Fibroblast of skin of abdomen (primary cell): ENCODE measurements at places on chromosomes 4 and X.

- DNase-seq, result no peak
Measured at GRCh38 chr4:19880206-19880605, 371.5 kb upstream of the SLIT2 start.

DNA sequence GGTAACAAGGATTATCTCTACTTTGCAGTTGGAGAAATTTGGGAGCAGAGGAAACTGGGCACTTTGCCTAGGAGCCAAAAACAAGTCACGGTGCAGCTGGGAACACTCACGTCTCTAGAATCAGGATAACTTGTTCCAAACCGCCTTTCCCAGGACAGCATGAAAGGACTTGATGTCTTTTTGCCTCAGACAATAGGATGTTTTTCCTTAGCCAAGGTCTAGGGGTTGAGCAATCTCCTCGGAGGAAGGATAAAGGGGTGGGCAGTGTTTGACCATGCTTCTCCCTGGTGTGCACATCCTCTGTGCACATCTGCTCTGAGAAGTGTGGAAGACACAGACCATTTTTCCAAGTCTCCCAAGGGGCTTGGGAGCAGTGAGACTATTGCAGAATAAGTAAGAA is 1.7 kb upstream of the SPARCL1 start:
- peak; percentile 38 for DNase-seq

DNA sequence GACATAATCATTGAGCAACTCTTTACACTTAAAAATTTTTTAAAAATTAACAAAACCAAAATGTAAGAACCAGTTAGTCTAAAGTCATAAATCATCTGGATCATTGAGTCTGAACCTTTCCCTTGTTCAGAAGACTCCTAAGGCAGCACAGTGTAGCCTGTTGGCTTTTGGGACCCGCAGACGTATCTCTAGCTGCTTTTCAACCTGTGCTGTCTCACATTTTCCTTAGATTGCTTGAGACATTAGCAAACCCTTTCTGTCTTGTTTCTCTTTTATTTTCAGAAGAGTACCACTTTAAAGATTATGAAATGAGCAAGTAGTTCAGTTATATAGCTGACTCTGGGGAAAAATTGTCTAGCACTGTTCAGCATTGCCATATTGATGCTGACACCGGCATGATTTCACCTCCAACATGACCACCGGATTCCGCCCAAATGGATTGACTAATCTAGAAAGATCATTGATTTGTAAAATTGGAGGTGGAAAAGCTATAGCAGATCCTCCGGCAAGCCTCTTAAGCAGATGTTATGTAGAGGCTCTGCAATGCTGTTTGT is 8.9 kb downstream of the TCEANC start:
- no peak for DNase-seq

- DNase-seq, result no peak
Measured at GRCh38 chrX:141641138-141641537, 51.6 kb downstream of the SPANXA2 start.

- peak; percentile 4 for DNase-seq
Measured at GRCh38 chr4:167233685-167234315, 494 bp downstream of the SPOCK3 start.

DNA sequence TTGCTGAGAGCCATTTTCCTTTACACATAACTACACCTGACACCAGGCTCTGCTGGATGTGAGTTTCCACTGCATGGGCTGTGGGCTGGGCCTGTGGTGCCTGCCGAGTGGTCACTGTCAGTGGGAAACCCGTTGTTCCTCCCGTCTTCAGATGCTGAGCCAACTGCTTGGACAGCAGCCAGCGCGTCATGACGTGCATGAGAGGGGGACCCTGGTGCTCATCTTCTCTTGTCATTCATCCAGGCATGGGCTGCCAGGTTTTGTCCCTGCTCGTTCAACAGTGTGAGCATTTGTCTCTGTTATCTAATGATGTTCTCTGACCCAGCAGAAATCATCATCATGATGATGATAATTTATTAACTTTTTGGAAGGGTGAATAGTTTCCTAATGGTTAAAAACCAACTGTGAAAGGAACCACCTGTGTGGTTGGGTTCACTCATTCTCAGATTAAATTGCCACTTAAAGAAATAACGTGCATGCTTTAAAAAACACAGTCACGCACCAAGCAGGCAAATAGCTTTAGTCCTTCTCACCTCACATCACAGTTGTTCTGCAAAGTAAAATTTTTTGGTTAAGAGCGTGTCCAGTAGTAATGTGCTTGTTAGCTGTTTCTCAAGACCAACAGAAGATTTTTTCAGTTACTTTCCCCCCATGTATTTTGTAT is 19.9 kb upstream of the CLDN34 start:
- no peak for DNase-seq

DNA sequence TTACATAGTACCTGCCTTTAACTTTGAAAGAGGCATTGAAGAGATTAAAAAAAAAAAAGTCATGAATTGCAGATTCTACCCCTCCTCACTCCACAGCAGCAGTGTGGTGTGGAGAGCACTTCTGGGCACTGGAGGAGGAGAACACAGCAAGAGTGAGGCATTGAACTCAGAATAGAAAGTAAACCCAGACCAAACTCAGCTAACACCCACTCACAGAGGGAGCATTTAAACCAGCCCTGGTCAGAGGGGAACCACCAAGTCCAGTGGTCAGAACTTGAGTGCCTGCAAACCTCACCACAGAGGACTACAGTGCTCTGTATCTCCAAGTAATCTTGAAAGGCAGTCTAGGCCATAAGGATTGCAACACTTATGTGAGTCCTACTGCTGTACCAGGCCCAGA is 15.6 kb upstream of the UGT2A1 start:
- DNase-seq, result no peak

GRCh38 chr4:154032914-154033313 is 244.0 kb upstream of the SFRP2 start:
- DNase-seq, result no peak

- no peak for DNase-seq
Measured at GRCh38 chr4:73607375-73608033, 12.7 kb downstream of the RASSF6 start.

GRCh38 chr4:184695178-184695896 is 38.6 kb downstream of the CENPU start:
- no peak for DNase-seq

DNA sequence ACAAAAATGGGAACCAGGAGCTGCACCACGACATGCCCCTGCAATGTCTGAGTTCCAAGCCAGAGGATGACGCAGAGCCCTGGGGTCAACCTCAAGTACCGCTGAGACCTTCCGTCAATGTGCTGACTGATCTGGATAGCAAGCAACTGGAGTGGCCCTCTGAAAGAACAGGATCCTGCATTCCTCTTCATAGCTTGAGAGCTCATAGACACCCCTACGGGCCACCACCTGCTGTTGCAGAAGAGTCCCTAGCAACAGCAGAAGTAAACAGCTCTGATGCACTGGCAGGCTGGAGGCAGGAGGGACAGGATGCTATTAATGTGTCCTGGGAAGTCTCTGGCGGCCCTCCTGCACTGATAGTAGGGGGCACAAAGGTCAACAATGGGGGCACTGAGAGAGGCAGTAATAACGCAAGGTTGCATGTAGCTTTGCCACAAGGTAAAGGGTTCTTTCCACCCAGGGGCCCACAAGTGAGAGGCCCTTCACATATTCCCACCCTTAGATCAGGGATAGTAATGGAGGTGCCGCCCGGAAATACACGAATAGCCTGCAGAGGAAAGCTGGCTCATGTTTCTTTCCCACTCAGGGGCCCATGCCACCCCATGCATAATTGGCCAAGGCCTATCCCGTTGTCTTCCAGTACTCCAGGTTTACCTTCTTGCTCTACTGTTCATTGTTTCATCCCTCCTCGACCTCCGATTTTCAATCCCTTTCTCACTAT is 1.3 kb downstream of the PRR32 start:
- DNase-seq, result no peak

- DNase-seq, result peak; percentile 62
Measured at GRCh38 chrX:38973322-38973721, 172.1 kb downstream of the MID1IP1 start.

DNA sequence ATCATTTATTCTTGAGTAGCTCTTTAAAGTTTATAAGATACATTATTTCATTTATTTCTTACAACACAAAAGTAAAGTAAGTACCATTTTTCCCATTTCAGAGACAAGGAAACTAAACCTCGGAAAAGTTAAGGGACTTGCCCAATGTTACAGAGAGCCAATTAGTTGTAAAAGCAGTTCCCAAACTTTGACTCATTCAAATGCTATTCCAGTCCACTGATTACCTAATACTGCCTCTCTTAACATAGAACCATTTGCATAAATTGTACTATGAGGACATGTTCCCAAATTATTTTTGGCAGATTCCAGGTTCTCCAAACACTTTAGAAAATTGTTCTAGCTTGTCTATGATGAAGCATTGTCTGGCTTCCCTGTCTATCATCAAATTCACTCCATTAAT is 45.6 kb upstream of the GRIA3 start:
- DNase-seq, result peak; percentile 48

DNA sequence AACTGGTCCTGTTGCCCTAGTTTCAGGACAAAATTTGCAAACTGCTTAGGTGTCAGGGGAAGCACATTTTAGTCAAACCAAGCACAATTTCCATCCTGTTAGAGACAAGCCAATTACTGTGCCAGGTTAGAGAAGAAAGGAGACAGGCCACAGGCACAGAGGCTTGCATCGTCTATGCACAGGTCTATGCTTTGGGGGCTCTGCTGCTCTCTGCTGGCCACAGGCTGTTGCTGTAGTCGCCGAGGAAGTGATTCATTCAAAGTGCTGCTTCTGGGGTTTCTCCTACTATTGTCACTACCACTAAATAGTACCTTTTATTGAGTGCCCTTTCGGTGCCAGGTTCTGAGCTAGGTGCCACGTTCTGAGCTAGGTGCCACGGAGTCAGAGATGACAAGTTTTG is 45.5 kb downstream of the VGLL1 start:
- peak; percentile 29 for DNase-seq

DNA sequence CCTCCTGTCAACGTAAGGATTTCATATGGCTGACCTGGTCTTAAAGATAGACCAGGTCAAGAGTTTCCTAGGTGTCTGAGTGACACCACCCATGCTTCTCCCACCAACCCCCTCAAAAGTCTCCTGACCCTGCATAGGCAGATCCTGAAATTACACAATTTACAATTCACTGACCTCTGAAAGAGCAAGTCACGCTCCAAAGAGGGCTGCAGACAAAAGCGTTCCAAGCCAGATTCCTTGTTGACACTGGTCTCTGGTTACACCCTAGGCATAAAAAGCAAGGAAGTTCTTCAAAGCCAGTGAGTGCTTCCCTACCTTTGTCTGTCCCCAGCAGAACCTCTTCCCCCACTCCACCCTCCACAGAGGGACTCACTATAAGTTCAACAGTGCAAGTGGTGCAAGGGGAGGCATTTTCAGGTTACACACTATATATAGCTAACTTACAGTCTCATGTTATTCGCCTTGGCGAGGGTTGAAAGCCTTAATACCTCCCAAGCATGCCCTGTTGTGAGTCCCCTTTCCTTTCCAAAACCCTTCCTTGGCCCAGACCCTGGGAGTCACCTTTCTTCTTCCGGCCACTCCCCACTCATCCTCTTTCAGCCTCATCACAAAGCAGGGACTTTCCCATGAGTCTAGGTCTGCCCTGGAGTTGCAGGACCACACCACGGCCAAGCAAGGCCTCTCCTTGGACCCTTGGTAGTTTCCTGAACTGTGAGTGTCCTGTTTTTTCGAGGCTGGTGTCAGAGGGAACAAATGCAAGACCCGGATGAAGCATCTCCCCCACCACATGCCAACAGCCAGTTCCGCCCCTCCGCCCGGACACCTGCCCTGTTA is 58.0 kb upstream of the KLF3 start:
- DNase-seq, result no peak

DNA sequence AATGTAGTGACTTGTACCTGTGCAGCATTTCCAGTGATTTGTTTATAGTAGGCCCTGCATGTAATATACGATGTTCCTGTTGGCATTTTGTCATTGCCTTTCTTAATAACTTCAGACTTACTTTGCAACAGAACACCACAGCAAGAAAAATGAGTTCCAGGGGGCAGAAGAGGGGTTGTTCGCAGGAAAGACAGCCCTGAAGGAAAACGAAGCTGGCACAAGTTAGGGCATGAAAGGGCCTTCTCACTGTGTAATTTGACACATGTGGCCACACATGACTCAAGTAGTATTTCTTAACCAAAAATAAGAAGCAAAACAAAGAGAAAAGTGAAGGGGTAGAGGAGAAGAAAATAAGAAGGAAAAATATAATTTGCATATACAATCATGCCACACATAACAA is 265.8 kb upstream of the SMIM31 start:
- no peak for DNase-seq

GRCh38 chr4:77471821-77472495 is 133.7 kb upstream of the CXCL13 start:
- DNase-seq, result no peak

- no peak for DNase-seq
Measured at GRCh38 chrX:68902706-68903504, 74.1 kb downstream of the EFNB1 start.

DNA sequence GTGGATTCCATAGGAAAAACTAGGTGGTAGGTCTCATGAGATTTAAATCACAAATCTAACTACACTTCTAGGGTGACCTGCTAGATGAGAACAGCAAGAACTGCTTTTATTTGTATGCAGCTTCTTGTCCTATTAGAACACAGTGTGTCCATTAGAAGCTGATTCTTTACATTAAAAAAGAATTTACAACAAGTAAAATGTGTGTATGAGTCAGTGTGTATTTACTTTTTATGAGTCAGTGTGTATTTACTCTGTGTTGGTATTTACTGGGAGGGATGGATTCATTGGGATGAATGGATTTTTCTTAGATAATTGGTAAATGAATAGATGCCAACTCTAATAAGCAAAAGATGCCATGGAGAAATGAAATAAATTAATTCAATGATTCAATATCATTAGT is 40.6 kb upstream of the XPNPEP2 start:
- DNase-seq, result no peak

DNA sequence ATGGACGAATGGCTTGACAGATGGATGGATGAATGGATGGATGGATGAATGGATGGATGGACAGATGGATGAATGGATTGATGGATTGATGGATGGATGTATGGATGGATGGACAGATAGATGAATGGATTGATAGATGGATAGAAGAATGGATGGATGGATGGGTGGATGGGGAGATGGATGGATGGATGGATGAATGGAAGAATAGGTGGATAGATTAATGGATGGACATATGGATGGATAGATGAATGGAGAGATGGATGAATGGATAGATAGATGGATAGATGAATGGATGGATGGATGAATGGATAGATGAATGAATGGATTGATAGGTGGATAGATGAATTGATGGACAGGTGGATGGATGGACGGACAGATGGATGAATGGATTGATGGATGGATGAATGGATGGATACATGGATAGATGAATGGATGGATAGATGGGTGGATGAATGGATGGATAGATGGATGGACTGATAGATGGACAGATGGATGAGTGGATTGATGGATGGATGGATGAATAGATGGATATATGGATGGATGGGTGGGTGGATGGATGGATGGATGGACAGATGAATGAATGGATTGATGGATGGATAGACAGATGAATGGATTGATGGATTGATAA is 33.9 kb downstream of the PSAPL1 start:
- no peak for DNase-seq

- no peak for DNase-seq
Measured at GRCh38 chrX:15926622-15927021, 72.0 kb upstream of the AP1S2 start.
